Stimulated activated CD4-positive, alpha-beta T cell treated with anti-CD3 and anti-CD28 coated beads, TNF-alpha, amount 100 ng/mL, for 48 hours (primary cell): ENCODE measurements at places on chromosomes 2 and 18.

DNA sequence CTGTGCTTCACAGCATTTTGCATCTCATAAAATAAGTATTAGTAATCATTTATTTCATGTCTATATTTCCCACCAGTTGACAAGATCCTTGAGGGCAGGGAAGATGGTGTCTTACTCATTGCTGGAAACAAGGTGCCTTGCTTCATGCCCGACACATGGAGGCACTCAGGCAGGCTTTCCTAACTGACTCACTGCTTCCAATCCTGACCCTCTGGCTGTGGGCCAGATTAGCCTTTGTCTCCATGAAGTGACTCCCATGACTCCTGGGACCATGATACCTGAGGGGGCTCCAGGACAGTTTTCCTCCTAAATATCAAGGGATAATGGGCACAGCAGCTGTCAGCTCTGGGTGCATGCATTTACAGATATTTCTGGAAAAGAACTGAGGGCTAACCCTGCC lies 275.1 kb downstream of the AGPS start:
- no peak for DNase-seq

GRCh38 chr2:230234845-230235244 lies 9.3 kb downstream of the SP140 start:
- DNase-seq: no peak

- DNase-seq: no peak
Observed at GRCh38 chr2:42713920-42714319, 50.0 kb downstream of the OXER1 start.

DNA sequence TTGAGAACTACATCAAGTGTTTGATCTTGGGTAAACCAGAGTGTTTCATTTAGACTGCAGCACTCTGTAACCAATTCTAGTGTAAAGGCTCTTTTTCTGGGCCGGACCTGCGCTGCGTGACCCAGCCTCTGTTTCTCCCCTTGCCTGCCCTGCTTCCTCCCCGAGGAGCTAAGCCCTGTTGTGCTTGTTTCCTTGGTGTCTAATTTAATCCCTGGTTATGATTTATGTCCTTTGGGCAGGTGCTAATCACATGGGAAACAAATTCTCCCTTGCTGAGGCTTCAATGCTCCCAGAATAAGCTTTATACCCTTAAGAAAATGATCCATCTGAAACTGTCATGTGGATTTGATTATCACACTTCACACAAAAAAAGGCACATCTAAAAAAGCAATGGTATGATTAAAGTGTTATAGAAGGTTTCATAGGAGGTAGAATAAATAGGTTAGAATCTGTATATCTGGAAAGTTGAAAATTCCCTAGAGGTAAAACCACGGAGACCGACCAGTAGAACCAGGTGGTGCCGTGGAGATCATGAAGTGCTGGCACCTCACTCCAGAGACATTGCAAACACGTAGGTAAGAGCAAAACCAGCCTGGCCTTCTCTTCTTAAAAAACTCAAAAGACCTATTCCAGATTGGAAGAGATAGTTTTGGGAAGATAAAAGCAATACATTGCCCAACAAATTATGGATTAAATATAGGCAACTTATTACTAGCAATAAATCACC lies 31.0 kb upstream of the SLC9A2 start:
- DNase-seq: no peak

GRCh38 chr2:180542511-180542910 lies 437.9 kb upstream of the UBE2E3 start:
- no peak for DNase-seq

DNA sequence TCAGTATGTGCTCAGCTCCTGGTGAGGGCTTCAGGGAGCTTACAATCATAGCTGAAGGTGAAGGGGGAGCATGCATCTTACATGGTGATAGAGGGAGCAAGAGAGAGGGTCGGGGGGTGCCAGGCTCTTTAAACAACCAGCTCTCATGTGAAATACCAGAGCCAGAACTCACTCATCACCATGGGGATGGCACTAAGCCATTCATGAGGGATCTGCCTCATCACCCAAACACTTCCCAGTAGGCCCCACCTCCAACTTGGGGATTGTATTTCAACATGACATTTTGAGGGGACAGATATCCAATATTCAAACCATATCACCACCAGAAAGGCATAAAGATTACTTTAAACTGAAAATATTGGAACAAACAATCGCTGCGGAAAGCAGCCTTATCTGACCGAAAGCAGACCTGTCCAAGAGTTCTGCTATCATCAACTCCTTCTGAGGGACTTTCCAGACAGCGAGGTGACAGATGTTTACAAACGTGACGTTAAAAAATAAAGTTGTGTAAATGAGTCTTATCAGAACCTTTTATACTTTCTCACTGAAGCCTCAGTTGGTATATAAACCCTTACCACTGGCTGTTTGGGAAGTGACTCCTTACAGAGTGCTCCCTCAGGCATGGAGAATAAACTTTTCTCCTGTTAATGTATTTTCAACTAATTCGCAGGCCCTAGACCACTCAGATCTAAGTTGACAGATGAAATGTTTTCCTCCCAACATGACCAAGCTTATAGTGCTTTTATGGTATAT lies 35.5 kb upstream of the PTH2R start:
- DNase-seq: no peak

DNA sequence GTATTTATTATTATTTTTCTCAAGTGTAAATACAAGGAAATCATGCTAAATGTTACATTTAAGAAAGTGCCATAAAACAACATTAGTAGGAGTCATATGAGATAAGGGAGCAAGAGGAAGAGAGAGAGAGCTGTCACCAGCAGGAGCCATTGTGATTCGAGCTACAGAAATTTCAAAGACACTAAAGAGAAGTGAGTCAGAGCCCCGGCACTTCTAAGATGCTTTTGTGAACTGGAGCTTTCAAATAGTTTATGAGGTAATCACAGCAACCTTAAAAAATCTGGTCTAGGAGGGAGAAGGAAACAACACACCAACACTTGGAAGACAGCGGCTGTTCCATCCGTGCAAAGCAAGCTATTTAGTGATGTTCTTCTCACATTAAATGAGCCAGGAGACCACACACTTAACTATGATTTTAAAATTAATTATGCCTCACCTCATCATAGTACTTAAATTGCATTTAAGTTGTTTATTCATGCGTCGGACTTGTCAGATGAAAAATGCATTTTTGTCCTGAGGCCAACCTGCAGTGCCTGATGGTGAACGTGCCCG lies 382.7 kb upstream of the SALL3 start:
- no peak for DNase-seq

- no peak for DNase-seq
Observed at GRCh38 chr18:55307505-55307904, 280.5 kb downstream of the TCF4 start.

GRCh38 chr2:111068435-111069058 lies 52.2 kb upstream of the BCL2L11 start:
- no peak for DNase-seq

GRCh38 chr2:21486445-21486844 lies 362.7 kb downstream of the TDRD15 start:
- DNase-seq: no peak

DNA sequence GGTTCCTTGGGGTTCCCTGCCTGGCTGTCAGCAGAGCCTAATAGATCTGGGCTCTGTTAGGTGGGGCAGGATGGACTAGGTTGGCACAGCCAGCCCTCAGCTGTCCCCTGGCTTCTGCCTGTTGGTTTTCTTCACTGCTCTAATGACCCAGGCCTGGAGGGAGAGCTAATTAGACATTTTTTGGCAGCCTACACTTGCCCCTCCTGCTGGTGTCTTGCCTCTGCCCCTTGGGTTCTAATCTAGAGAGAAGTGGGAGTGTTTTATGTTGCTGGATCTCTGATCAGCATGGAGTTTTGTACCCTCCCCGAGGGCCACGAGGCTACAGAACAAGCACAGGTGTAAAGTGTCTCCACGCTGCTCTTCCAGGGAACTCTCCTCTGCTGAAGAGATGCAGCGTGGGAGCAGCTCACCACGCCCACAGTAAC lies 199.4 kb upstream of the RASGRP3 start:
- DNase-seq: no peak

- no peak for DNase-seq
Observed at GRCh38 chr2:48089644-48090043, 183.3 kb upstream of the FBXO11 start.
